AG04449 (cell line): ENCODE measurements at places on chromosomes 11 and 22.

DNA sequence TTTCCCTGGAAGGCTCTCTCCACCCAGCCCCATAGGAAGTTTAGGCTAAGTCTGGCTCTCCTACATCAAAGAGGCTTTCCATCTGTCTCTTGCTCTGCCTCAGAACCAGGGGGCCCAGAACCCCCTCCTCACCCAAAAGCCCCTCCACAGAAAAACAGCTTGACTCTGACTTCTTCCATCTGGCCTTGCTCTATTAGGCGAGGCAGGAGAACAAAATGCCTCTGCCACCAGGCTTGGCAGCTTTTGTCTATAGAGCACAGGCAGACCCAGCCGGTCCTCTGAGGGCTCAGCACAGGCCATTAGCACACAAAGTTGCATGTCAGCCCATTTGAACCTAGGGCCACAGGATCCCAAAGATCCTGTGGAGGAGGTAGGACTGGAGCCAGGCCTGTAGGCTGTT lies 75.7 kb upstream of the SUSD2 start:
- DNase-seq: no peak

- no peak for DNase-seq
Measured at GRCh38 chr11:129440028-129440713, 64.5 kb downstream of the BARX2 start.

DNA sequence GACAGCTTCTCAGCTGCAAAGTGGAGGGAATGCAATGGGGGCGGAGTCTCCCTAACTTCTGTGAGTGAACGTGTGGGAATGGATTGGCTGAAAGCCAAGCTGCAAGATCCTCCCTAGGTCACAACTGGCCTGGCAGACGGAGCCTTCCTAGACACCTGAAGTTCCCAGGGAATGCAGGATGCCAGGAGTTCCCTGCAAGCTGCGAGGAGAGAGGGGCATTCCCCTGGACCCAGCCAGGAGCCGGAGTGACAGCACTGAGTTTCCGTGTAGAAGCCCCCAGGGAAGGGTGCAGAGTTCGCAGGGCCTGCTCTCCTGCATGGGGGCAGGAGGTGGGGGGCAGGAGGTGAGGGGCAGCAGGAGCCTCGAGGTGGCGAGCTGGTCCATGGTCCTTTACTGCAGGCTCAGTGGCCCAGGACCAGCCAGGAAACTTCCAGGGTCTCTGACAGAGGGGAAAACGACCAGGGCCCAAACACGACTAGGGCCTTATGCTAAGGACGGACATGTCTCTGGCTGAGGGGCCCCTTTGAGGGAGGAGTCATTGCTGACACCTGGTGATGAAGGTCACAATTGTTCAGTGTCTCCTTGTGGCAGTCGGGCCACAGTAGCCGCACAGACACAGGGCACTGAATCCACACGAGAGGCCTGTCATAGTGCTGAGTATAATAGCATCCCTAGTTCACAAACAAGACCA lies 141.4 kb downstream of the FBXO7 start:
- no peak for DNase-seq

DNA sequence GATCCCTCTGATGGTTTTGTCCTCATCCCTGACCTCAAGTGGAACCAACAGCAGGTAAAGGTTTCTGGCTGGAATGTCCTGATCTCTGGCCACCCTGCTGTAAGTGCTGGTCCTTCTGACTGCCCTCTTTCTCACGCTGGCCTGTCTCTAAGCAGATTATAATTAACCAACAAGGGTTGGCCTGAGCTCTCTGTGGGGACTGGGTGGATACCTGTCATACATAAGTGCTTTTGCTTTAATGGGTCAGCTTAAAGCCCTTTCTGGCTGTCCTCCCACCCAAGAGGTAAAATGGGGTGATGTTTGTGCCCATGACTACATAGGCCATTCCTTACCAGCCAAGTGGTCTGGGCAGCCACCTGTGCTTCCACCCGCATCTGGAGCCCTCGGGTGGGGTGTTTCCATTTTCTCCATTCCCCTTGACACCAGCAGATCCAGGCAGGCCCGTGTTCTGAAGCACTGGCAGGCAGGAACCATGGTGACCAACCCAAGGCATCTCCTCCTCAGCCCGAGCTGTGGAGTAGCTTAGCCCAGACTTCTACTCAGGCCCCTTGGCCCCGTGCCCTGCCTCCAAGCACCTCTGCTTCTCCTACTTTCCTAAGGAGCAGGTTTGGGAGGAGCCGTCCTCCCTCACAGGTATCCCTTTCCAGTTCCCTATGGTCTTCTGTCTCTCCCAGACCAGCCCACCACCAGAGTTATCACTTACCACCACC lies 17.0 kb upstream of the ST3GAL4 start:
- DNase-seq: no peak

- DNase-seq: no peak
Measured at GRCh38 chr11:78070621-78071020, 7.0 kb downstream of the THRSP start.

GRCh38 chr11:123815122-123815521 lies 9.0 kb upstream of the OR6M1 start:
- DNase-seq: no peak

DNA sequence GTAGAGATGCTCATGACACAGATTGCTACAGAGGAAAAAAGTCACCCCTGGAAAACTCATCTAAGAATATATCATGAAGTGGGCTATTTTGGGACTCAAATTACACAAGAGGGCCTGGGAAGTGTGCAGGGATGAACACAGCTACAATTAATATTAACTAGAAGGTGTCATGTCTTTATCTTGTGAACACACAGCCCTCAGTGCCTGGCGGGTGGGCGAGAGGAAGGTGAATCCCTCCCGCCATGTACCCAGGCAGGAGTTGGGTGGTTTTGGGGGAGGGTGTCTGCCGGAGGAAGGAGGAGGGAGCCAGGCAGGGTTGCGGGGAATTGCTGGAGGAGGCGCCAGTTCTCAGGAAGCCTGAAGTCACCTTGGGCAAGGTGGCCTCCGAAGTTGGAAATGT lies 5.1 kb upstream of the FAM83F start:
- DNase-seq: no peak

DNA sequence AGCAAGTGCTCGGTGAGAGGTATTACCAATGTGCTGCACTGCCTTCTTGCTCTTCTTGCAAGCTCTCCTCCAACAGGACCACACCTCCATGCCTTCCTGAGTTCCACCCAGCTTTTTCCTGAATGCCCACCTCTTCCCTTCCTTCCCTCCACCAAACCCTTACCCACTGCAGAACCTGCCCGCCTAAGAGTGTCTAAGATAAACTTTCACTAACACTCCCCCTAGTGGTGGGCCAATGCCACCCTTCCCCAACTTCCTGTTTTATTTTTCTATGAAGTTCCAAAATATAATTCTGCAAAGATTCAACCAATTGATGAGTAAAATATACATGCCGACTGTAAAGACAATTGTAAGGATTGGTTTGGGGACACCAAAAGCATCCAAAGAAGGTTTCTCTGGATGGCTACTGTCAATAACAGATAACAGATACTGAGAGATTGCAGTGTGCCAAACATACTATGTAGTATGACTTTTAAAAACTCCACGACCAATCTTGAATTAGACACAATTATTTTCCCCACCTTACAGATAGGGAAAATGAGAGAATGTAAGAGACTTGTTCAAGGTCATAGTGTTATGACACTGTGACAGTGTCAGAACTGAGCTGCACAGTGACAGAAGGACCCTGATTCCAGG lies 38.6 kb upstream of the BMAL1 start:
- DNase-seq: no peak

GRCh38 chr11:91960770-91961169 lies 263.8 kb upstream of the FAT3 start:
- no peak for DNase-seq

- DNase-seq: no peak
Measured at GRCh38 chr11:86755146-86755545, 45.2 kb upstream of the PRSS23 start.

DNA sequence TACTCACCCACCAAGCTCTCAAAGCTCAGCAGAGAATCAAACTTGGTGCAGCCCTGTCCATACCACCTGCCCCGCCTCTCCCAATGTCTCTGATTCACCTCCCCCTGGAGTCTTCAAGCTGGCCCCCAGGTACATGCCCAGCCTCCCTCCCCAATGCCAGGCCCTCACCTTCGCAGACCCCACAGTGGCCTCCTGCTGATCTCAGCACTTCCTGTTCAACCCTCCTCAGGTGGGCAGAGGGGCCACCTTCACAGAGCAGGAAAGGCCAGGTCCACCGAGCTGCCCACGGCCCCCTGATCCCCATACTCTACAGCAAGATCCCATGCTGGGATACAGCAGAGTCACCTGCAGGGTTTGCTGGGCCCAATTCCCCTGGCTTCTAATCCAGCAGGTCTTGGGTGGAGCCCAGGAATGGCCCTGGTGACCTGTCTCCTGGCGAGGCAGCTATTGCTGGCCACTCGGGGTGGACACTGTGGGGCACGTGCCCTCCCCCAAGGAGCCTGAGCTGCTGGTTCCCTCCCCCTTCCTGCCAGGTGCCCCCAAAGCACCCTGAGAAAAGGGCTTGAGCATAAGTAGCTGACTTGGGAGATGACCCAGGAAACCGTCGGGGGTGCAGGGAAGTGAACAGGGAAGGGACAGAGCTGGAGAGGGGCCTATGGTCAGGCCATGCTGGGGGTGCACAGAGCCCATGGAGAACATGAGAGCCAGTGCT lies 150.7 kb downstream of the BRD1 start:
- DNase-seq: no peak

DNA sequence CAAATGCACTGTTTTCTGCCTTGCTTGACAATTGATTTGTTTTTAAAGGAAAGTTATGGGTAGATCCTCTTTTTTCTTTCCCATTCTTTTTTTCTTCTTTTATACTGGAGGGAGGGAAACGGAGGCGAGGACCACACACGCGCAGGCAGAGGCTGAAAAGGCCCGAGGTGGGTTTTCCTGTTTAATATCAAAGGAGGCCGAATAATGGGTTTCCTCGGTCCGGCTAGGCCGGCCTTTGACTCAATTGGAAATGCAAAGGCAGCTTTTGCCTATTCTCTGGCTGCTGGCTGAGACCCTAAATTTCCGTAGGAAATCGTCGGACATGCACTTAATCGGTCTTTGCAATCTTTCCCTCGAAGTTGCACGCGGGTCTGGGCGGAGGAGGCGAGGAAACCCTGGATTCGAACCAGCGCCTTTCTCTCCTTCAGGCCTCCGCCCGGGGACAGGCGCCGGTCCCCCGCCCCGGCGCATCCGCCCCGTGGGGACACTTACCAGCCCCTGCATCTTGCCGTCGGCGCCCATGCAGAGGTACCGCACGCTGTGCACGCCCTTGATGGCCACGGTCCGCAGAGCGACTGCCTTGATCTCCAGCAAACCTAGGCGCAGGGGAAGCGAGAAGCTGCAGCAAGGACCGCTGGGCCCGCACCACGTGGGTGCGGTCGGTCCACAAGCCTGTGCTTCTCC lies 911 bp downstream of the FGF19 start:
- no peak for DNase-seq

GRCh38 chr11:4508886-4509285 lies 26.4 kb downstream of the OR52K1 start:
- no peak for DNase-seq

DNA sequence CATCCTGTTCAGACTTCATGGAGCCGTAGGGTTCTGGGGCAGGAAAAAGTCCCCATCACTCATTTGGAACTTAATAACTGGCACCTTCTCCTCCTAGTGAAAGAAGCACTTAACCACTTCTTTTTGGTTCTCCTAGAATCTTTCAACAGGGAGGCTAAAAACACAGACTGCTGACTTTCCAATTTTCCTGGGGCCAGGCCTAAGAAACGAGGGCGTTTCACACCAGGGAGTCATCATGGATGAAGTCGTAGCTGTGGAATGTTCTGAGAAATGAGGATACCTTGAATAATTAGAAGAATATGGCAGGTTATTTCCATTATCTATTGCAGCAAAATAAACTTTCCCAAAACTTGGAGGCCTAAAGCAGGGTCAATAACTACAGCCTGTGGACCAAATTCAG lies 26.0 kb upstream of the API5 start:
- DNase-seq: no peak

DNA sequence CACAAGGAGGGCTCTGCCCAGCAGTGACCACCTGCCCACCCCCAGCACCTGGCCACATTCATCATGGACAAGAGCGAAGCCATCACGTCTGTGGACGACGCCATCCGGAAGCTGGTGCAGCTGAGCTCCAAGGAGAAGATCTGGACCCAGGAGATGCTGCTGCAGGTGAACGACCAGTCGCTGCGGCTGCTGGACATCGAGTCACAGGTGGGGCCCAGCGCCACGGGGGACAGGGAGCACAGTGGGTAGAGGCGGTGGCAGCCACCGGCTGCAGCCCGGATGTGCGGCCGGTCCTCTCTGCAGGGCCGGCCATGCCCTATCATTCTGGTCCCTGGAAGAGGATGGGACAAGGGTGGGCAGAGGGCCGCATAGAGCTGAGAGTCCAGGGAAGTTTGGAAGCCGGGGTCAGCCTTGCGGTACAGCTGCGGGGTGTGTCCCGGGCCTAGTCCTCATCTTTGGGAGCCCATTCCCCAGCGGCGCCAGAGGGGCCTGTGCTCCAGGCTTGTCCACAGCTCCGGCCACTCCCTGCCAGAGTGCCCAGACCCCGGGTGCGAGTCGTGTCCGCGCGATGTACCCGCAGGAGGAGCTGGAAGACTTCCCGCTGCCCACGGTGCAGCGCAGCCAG lies 14.1 kb downstream of the EPS8L2 start:
- DNase-seq: no peak

GRCh38 chr11:59550842-59551658 lies 39.7 kb downstream of the OR4D9 start:
- DNase-seq: peak; percentile 57

- no peak for DNase-seq
Measured at GRCh38 chr22:29689880-29690213, 30.0 kb upstream of the CABP7 start.

DNA sequence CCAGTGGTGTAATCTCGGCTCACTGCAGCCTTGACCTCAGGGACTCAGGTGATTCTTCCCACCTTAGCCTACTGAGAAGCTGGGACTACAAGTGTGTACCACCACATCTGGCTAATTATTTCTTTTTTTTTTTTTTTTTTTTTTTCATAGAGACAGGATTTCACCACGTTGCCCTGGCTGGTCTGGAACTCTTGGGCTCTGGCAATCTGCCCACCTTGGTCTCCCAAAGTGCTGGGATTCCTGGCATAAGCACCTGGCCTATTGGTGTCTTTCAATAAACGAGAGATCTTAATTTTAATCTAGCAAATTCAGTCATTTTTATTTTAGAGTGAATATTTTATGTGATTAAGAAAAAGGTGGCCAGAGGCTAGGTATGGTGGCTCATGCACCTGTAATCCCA lies 40.1 kb downstream of the DGCR2 start:
- no peak for DNase-seq
